Right lung (tissue), 10 donors: ENCODE measurements at places on chromosomes 11 and 22. TPM values are rescaled to one million over a fixed set of nuclear protein-coding genes. Genes with fewer than 3 reads are reported as not detected.

DNA sequence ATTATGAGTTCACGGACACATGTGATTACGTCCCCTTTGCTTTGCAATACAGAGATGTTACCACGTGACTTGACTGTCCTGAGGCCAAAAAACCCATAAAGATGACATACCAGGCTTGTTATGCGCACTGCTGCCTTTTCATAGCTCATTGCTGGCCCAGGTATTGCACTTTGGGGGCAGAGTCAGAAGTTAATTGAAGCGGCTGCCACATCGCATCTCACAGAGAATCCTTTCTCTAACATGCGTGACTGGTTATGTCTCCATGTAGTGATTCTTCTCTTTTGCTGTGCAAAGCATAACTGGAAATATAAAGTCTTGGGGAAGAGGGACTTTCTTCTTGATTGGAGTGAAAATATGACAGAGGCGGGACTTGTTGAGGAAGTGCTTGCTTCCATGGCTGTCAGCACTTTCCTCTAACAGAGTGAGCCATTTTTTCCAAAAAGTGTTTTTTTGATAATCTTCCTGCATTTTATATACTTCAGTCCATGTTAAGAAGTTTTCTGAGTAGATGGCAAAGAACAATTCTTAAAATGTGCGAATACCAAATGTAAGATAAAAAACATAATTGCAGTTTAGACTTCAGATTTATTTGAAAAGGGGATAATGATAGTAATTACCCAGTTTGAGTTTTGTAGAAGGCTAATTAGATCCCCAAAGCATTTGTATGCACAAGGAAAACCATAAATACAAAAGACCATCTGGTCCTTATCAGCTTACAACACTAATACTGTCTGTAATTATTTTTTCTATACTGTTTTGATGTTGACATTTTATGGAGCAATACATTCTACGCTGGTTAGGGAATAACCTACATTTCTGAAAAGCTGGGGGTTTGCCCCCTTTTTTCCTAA, 324.6 kb upstream of the MTNR1B start:
- DNase-seq, result peak; percentile 43

DNA sequence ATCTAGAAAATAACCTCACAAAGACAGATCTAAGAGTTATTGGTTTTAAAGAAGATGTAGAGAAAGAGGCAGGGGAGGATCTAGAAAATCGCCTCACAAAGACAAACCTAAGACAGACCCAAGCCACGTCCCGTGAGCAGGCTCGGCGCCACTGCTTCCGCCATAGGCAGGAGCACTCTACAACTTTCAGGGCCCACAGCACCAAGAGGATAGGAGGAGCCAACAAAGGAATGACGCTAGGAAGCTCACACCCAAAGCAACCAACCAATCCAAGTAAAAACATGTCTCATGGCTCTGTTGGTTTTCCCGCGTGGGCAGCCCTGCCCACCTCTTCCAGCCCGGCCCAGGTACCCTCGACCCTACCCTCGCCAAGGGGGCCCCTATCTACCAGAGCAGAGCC, 4167.4 kb upstream of the OR11H1 start:
- DNase-seq, result no peak

GRCh38 chr22:28023036-28023435, 104.0 kb upstream of the PITPNB start:
- no peak for DNase-seq

- no peak for DNase-seq
Measured at GRCh38 chr22:25908755-25909154, 166.8 kb downstream of the MYO18B start.

- DNase-seq, result no peak
Measured at GRCh38 chr11:66985508-66986177, 10.5 kb downstream of the C11orf86 start.

GRCh38 chr22:41880653-41881052, 34.2 kb downstream of the SHISA8 start:
- no peak for DNase-seq

GRCh38 chr11:70666311-70666710, 268.0 kb downstream of the CTTN start:
- DNase-seq, result no peak

GRCh38 chr11:60370811-60371298, 7.5 kb upstream of the MS4A7 start:
- DNase-seq, result no peak

DNA sequence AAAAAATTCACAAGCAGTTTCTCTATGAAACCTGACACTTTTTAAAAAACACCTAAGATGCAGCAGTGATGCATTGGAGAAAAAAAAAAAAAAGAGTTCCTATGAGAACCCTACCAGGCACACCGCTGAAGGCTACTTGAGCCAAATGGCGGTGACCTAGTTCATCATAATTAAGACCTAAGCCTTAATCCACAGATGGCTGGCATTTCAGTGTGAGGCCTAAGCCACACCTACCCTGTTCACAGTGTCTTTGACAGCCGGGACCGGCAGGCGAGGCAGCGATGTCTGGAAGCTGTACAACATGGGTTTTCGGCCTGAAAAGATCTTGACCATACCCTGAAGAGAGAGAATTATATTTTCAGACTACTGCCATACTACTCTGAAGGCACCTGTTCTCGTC, 38.0 kb downstream of the CPT1A start:
- DNase-seq, result no peak

DNA sequence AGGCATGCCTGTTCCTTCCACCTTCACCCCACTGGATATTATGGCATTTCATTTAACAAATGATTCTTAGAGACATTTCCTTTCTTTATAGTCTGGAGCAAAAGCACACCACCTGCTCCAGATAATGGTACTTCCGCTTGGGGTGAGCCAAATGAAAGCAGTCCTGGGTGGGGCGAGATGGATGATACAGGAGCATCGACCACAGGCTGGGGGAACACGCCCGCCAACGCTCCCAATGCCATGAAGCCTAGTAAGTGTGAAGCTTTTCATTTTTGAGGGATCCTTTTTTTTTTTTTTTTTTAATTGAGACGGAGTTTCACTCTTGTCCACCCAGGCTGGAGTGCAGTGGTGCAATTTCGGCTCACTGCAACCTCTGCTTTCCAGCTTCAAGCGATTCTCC, 76.3 kb upstream of the ADSL start:
- no peak for DNase-seq

DNA sequence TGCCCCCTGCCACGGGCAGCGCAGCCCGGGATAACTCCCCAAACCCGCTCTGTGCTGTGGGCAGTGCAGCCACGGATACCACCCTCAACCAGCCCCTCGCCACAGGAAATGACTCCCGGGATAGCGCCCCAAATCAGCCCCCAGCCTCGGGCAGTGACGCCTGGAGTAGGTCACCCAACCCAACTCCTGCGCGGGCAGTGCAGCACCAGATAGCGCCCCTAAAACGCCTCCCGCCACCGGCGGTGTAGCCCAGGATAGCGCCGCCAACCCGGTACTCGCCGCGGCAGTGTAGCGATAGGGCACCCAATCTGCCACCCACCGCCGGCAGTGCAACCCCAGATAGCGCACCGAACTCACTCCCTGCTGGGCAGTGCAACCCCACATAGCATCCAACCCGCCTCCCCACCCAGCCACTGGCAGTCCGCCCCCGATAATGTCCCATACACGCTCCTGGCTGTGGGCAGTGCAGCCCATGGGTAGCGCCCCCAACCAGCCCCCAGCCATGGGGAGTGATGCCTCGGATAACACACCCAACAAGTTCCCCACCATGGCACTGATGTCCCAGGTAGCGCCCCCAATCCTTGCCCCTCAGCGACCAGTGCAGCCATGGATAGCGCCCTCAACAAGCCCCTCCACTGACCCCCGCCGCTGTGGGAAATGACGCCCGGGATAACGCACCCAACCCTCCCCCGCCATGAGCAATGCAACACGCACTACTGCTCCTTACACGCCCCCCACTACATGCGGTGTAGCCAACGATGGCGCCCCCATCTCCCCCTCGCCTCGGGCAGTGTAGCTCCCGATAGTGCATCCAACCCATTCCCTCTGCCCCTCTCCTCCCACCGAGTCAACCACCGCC, 1.5 kb downstream of the RFPL2 start:
- DNase-seq, result no peak

- no peak for DNase-seq
Measured at GRCh38 chr11:117913736-117914397, 15.3 kb downstream of the TMPRSS13 start.

DNA sequence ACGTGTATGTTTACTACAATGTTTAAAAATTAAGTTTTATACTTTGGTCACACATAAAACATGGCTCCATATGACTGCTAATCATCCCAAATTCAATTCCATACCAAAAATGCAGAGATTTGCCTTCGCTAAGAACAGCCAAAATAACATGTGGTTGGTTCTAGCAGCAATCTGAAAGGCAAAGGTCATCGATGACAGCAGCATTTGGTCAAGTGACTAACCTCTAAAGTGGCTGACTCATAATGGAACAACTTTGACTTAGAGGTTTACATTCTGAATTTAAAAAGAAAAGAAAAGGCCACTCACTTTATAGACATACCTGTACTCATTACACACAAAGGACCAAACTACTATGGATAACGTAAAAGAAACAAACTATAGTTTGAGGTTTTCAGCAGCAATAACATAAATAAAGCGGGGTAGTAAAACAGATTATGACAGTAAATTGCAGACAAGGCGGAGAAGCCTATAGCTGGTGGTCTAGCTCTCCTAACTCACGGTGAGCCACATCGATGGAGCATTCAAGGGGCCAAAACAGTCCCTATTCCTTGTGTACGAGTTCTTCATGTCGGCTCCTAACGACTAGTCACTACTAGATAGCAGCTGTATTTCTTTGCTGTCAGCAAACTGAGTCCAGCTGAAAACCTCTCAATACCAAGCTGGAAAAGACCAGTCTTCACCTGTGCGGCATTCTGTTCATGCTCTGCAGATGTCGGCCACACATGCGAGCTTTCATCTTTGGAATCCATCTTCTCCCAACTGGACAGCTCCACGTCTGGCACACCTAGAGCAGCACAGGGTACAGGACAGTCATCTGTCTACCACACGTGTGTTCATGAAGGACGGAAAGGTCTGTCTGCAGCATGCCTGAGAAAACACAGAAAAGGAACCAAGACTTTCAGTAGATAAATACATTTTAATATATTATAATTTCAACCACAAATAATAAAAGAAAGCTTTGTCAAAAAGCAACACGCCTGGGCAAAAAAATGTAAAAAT, 42.1 kb downstream of the PRDM10 start:
- DNase-seq, result no peak

DDB1 gene
- polyA plus RNA-seq, result 176 TPM

GRCh38 chr11:26134481-26135355, 197.2 kb upstream of the ANO3 start:
- no peak for DNase-seq

- no peak for DNase-seq
Measured at GRCh38 chr11:69842746-69843528, 23.7 kb upstream of the FGF3 start.

C22orf42 gene
- polyA plus RNA-seq, result not detected

GRCh38 chr11:112451250-112451649, 190.6 kb upstream of the PLET1 start:
- no peak for DNase-seq

- DNase-seq, result no peak
Measured at GRCh38 chr11:97279341-97279740, 889.5 kb downstream of the JRKL start.

DNA sequence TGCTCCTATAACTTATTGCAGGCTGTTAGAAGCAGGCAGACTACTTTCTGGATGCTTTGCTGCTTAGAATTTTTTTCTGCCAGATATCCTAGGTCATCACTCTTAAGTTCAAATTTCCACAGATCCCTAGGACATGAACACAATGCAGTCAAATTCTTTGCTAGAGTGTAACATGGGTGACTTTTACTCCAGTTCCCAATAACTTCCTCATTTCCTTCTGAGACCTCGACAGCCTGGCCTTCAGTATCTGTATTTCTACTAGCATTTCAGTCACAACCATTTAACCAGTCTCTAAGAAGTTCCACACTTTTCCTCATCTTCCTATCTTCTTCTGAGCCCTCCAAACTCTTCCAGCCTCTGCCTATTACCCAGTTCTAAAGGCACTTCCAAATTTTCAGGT, 60.4 kb upstream of the ZBED5 start:
- DNase-seq, result no peak

GRCh38 chr11:2789791-2790567, 90.2 kb upstream of the KCNQ1OT1 start:
- no peak for DNase-seq

- no peak for DNase-seq
Measured at GRCh38 chr11:121889931-121890330, 226.1 kb downstream of the BLID start.

DNA sequence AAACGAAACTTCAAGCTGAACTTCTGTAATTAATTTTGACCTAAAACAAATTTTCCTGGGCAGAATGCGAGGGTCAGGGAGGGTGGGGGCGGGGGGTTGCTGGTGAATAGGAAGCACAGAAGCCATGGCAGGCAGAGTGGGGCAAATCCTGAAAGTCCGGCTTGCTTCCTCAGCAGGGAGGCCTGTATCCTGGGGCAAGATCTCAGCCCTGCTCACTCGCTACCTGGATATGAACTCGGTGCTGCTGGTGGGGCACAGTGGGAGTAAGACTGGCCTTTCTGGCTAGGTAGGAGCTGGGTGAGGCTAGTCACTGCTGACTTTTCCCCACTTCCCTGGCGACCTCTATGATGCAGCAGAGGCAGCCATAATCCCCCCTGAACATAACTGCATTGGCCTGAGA, 168.9 kb upstream of the CHORDC1 start:
- no peak for DNase-seq
